ENCODE measurements at places on chromosomes 3 and 15.

- no peak for DNase-seq
Observed at GRCh38 chr3:108093616-108094015, 2.8 kb upstream of the CD47 start.

DNA sequence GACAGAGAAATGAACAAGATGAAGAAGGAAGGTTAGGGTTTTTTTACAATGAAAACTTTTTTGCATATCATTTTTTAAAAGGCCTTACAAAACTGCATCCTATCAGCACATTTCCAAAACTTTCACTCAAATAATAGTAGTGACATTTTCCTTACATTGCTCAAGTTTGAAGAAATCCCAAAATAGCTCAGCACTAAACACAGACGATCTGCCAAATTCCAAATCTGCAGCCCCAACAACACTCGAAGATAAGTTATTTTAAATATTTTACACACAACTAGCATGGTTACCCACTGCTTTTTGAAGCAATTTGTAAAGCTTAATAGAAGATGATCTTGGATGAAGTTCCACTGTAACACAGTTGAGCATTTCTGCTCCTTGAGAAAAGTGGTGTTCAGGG lies 535.6 kb upstream of the ALCAM start:
- DNase-seq, result no peak

GRCh38 chr3:149839896-149840295 lies 26.9 kb downstream of the RNF13 start:
- no peak for DNase-seq

DNA sequence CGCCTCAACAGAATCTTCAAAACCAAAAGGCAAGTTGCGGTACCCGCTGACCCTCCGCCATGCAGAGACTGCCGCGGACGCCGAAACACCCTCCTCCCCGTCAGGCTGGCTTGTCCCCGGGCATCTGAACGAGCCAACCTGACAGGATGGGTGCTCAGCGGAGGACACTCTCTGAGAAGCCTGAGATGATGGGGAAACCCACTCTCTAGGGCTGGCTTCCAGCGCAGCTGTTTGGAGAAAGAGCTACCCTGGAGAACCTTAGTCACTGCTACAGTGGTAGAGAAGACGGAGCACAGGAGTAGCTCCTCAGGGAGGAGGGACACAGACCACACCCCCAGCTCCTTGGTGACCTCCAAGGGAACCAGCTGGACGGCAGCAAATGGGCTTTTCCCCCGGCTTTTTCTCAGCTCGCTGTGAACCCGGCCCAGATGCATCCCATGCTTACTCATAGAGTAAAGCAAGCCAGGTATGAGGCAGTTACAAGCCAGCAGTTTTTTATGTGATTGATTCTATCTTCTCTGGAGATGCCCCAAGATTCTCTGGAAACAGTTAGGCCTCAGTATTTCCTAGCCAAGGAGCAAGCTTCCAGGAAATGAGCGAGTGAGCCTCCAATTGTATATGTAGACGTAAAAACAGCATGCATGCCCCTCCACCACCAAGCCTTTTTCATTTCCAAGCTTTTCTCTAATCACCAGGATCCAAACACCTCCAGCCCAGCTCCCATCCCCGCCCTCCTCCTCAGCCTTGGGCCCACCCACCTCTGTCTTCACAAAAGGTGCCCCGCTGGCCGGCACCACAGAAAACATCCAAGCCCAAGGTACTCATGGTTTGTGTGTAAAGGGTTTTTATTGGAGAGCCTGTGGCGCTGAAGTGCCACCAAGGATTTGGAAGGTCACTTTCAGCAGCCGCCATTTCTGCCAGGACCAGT lies 38.7 kb downstream of the FAM174B start:
- DNase-seq, result no peak

GRCh38 chr3:32106929-32107362 lies 526 bp downstream of the GPD1L start:
- DNase-seq, result peak; percentile 47

DNA sequence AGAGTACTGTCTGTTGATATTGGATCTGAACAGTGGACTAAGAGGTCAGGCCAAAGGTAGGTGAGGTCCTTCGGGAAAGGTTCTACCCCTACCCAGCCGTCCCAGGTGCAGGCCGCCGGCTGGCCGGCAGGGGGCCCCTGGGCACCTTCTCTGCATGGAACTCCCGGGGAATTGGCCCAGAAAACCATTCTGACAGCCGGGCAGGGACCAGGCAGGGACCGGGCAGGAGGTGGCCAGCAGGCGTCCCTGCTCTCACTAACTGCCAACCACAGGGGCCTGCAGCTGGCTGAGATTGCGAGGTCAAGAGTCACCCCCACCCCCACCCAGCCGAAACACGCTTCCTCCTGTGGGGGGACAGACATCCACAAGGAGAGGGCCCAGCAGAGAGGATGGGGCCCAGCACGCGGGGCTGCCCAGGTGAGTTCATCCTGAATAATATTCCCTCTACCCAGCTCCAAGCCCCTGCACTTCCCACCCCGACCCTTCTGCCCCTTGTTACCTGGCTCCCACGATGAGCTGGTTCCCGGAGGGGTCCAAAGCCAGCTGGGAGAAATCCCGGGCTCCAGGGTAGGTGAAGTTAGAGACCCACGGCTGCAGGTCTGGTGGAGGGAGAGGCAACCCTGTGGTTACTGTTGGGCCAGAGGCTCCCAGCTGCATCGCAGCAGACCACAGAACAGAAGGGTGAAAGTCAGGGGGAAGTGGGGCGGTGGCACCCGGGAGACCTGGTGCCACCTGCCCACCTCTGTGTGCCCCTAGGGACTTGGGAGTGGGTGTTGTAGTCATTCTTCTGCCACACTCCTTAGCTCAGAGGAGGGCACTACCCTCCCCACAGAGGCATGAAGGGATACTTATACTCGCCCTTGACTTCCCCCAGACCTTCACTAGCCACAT lies 84.4 kb downstream of the SEMA5B start:
- peak; percentile 89 for DNase-seq

- no peak for DNase-seq
Observed at GRCh38 chr3:4053975-4054374, 249.2 kb upstream of the SETMAR start.

- no peak for DNase-seq
Observed at GRCh38 chr3:143442814-143443447, 323.4 kb downstream of the CHST2 start.

- DNase-seq, result no peak
Observed at GRCh38 chr3:4523710-4524698, 30.9 kb downstream of the ITPR1 start.

DNA sequence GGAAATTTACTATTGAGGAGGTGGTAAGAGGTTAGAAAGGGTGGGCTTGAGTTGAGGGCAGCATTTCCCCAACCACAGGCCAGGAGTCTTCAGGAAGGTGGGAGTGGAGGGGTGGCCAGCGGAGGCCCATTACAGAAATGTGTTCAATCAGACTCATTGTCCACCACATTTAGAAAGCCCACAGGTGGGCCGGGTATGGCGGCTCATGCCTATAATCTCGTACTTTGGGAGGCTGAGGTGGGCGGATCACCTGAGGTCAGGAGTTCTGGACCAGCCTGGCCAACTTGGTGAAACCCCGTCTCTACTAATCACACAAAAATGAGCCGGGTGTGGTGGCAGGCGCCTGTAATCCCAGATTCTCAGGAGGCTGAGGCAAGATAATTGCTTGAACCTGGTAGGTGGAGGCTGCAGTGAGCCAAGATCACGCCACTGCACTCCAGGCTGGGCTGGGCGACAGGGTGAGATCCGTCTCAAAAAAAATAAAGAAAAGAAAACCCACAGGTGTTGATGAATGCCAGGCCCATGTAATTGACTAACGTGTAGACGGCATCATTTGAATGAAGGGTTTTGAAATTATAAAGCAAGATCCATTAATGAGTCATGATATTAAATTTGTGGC lies 12.2 kb upstream of the SYNM start:
- DNase-seq, result no peak

DNA sequence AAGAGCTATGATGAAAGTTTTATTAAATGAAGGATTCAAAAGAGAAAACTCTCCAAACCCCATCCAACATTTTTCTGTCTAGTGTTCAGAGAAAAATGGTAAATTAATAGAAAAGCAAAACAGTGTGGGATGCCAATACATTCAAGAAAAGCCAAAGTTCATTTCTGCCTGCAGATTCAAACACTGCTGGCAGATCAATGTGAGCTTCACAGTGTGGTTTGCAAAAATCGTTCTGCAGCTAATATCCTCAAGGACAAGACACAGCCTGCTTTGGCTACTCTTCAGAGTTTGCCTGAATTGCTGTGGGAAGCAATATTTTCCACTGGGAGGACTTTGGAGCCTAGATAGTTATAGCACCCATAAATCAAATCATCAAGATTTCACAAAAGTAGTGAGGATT lies 619.9 kb upstream of the SUCLG2 start:
- no peak for DNase-seq

- no peak for DNase-seq
Observed at GRCh38 chr3:188747489-188747888, 424.3 kb upstream of the TPRG1 start.

GRCh38 chr15:40873694-40874561 lies at the start of gene RHOV:
TSS of gene RHOV (minus strand) at chr15:40874234. CDS start at chr15:40874139, 95 bp downstream.
- DNase-seq, result peak; percentile 96

DNA sequence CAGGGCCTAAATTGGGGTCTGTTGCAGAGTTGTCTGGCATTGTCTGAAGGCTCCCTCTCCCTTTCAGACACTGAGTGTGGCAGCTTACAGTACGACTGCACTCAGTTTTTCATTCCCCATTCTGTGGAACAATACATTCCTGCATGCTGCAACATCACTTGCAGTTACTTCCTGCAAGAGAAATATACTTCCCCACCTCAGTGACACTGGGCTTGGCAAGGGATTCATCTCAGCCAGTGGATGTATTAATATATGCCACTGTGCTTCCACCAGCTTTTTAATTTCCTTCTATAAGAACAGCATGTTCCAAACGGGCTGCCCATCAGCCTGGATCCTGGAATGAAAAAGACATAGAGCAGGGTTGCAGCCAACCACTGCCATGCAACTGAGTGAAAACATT lies 23.1 kb downstream of the B3GALNT1 start:
- no peak for DNase-seq

- DNase-seq, result no peak
Observed at GRCh38 chr3:157040456-157040855, 119.5 kb downstream of the CCNL1 start.

DNA sequence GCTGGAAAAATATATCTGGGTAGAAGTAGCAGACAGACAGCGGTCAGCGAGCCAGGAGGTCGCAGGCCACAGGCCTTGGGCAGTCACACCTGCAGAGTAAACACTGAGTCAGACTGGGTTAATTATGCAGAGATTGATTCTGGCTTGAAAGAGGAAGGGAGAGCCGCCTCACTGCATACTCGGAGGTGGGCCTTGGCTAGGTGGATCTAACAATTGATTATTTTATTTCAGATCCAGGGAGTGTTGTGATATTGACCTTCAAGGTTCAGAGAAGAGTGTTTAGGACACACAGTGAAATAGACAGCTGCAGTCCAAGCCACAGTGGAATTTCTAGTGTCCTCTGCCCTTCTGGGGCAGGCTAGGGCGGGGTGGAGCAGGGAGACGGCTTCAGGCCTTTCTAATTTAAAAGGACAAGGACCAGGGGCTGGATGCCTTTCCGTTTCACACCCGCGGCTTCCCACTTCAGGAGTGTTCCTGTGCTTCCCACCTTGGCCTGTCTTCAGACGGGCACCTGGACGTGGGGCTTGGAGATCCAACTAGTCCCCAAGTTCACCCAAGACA lies 237.3 kb downstream of the XXYLT1 start:
- DNase-seq, result no peak
